ENCODE measurements at places on chromosomes 12 and 14.

GRCh38 chr14:42163136-42163535 is 556.5 kb downstream of the LRFN5 start:
- no peak for DNase-seq

DNA sequence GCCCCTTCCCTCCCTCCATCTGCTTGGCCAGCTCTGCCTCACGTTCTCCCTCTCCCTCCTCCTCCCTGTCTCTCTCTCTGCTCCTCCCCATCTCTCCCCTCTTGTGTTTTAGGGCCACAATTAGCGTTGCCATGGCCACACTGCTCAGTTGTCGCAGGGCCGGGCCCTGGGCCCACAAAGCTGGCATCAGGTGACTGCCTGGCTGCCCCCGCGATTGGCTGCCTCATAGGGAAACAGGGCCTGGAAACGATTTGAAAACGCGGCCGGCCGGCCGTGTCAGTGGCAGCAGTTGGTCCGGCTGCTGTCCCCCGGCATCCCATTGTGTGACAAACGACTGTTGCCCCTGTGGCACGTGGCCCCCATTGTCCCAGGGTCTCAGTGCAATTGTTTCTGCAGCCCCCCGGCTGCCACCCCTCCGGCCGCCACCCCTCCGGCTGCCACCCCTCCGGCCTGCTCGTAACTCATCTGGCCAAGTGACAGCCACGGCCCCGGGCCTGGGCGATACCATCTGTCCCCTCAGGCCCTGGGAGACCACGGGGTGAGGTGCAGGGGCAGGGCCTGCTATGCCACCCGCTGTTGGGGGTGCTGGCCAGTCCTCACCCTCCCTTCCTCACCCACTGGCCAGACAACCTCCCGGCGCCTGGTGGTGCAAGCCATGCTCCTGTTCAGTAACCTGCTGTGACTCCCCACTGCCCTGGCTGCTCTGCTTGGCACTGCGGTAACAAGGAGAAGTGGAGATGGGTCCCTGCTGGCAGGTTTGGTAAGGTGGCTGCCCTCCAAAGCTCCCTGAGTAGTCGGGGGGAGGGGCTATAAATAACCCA is 17.4 kb downstream of the FOXN4 start:
- DNase-seq: peak; percentile 80

DNA sequence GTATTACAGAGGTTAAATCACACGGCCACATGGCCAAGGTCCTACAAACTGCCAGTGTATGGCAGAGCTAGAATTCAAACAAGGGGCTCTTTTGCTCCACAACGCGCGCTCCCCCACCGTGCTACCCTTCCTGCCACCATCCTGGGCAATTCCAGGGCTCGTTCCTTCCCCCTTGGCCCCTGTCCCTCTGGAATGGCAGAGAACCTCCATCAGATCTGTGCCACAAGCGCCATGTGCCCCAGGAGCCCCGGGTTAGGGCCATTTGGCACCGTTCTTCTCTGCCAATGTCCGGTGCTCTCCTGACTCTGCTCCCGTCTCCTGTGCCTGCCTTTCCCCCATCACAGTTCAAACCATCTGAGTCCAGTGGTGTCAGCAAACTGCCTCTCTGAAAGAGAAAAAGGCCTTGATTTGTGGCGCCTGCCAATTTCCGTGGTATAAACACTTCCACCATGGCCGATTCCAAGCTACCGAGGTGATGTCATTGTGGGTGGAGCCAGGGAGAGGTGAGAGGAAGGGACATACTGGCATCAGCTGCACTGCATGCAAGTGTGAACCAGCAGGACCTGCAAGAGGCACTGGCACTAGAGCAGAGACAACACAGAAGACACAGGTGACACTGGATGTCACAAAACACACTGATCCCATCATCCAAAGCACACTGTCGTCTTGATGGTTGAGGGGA is 163.1 kb downstream of the CALM1 start:
- DNase-seq: no peak

DNA sequence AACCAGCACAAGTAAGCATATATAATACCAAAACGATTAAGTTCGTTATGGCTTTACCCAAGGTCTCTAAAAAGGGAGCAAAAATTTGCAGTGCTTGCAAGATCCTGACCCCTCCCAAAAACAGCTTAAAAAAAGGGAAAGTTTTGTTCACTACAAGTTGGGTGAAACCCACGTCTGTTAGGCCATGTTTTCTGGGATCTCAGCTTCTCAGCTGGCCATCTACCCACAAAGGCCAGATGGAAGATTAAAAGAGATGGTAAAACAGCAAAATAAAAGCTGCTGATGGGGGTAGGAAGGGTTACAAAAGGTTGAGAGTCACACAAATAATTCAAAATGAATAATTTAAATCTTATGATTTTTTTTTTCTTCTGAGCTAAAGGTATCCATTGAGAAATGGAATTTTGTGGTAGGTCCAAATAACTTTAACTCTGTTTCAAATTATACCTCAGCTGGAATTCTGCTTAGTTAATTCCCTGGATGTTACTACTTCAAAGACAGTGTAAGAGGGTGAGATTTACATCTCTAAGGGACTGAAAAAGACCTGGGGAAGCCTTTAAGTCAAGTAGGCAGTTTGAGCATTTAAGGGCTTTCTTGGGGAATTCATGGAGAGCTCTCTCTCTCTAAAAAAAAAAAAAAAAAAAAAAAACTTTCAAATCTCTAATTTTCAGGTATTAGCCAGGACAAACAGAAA is 185.6 kb upstream of the NAV3 start:
- no peak for DNase-seq

DNA sequence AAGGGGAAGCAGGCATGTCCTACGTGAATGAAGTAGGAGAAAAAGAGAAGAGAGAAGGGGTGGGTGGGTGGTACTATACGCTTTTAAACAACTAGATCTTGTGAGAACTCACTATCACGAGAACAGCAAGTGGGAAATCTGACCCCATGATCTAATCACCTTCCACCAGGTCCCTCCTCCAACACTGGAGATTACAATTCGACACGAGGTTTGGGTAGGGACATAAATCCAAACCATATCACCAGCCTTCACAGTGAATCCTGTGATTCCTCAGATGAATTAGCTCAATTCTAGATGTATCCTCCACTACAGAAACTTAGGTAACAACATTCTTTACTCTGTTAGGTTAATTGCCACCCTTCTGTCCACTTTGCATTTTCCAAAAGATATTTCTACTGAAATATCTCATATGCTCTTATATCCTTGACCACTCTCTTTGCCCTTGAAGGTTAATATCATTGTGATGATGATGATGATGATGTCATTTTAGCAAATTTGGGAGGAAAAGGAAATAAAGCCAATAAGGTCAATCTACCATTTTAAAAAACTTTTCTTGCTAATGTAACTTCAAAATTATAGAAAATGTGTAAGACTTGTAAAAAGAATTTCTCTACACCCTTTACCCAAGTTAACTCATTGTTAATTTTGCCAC is 23.2 kb upstream of the CCNT1 start:
- DNase-seq: no peak

DNA sequence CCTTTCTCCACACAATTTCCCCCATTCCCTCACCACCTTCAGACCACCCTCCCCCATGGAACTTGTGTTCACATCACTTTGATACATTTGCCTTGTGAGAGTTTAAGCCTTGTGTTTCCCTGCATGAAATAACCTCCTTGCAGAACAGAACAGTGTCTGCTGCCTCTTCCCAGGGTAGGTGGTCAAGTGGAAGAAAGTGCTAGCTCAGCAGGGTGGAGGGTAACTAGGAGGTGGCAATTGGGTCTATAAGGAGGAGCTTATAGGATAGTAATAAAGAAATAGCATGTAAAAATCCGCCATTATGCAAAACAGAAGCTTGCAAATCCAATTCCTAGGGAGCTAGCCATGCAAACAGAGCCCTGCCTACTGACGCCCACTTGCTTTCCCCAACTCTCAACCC is 13.9 kb upstream of the KRT8 start:
- DNase-seq: no peak

GRCh38 chr12:52221912-52222457 is 11.1 kb upstream of the KRT7 start:
- peak; percentile 45 for DNase-seq

DNA sequence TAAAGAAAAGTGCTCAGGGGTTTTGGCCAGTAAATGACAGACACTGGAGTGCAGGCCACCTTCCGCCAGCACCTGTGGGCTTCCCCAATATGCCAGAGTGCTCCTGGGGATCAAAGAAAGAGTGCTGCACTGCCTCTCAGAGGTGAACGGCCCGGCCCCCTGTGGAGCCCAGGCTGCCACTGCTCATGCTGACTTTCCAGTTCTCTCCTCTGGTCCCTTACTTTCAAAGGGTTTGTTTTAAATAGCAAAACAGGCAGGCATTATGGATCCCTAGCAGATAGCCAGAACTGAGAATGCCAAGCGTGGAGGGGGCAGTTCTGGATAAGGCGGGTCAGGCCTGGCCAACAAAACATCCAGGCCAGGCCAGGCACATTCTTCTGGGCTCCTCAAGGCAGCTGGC is 59.6 kb downstream of the MDM2 start:
- DNase-seq: no peak

DNA sequence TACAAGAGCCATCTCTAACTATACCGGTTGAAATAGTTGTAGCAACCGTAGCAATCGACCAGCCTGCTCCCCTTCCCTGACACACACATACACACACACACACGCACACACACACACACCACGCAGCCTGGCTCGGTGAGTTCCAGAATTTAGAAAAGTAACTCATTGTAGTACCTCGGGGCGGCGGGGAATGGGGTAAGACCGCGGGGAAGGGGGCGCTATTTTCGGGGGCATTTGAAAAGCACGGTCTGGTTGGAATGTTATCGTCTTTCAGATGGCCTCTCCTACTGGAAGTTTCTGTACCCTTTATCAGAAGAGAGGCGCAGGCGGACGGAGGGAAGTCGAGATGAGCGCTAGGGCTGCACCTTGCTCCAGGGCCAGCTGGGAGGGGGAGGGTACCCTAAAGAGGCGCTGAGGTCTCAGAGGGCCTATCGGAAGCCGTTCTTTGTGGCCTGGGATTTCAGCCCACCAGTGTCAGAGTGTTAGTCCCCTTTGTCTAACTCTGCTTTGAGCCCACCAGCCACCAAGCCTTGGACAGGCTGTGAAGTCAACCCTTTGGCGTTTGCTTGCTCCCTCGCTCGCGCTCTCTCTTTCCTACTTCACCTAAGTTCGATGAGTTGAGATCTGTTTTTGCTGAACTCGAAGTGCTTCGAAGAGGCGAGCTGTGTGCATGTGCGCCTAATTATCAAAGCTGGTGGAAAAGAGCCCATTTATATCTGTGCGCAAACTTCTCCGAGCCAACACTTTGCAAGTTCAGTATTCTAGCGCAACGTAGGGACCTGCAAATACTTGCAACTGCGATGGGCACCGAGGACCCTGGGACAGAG is 837 bp downstream of the COL2A1 start:
- DNase-seq: no peak

DNA sequence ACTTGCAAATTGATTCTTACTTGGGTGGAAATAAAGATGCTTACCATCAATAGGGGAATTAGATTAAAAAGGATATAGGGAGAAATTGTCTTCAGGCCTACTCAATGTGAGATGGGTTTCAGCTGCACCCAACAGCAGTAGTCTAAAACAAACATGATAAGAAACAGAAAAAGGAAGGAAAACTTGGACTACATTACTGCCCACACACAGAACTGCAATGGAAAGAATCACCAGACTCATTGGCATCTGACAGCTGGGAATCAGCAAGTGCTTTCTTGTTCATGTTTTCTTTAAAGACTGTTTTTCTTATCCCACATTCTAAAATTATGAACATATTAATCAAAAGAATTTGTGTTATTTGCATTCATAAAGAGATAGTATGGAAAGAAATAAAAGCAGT is 144.2 kb downstream of the LRIG3 start:
- DNase-seq: no peak

GRCh38 chr14:50823762-50824636 is 7.0 kb downstream of the NIN start:
- DNase-seq: no peak

DNA sequence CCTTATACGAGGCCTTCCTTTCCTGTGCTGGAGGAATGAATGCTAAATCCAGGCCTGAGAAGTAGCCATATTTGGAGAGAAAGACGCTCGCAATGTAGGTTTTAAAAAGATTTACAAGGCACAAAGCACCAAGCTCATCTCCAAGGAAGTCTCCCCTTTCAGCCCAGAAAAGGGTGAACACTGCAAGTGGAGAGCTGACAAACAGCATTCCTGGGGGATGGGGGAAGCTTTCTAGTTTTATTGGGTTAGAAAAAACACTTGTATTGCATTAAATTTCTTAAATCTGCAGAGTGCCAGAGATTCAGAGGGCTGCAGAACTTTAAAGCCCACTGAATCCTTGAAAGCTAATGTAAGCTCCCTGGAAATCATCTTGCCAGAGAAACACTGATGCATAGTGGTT is 34.6 kb downstream of the CCDC60 start:
- no peak for DNase-seq
